ENCODE measurements at places on chromosomes 13 and 19. TPM values are rescaled to one million over a fixed set of nuclear protein-coding genes. Genes with fewer than 3 reads are reported as not detected.

The ZNF793 gene
- total RNA-seq, result 1.4 TPM

The LILRA6 gene
- total RNA-seq, result not detected

The TEX101 gene
- total RNA-seq, result not detected

The CCDC70 gene
- not detected for total RNA-seq

The CDX2 gene
- total RNA-seq, result not detected

The ETV2 gene
- 0.11 TPM for total RNA-seq

The MYH14 gene
- not detected for total RNA-seq

The ATP4A gene
- not detected for total RNA-seq

The DIAPH3 gene
- 9.6 TPM for total RNA-seq

The HTR2A gene
- total RNA-seq, result under 0.01 TPM

The LRRC63 gene
- total RNA-seq, result 0.22 TPM

The JSRP1 gene
- total RNA-seq, result not detected

The CEBPA gene
- 0.11 TPM for total RNA-seq
